Activated CD8-positive, alpha-beta memory T cell treated with anti-CD3 and anti-CD28 coated beads, Interleukin-2, amount 50 U/mL, for 4 hours (primary cell): ENCODE measurements at places on chromosomes 3 and 15.
A peak's percentile ranks its signal among the peaks of the same experiment; 100 is the strongest.

- DNase-seq = no peak
These were observed 123.6 kb upstream of the SMAD3 start for GRCh38 chr15:66941791-66942190.

GRCh38 chr15:74322558-74323180, 44.8 kb downstream of the CYP11A1 start:
- DNase-seq = peak; percentile 63

DNA sequence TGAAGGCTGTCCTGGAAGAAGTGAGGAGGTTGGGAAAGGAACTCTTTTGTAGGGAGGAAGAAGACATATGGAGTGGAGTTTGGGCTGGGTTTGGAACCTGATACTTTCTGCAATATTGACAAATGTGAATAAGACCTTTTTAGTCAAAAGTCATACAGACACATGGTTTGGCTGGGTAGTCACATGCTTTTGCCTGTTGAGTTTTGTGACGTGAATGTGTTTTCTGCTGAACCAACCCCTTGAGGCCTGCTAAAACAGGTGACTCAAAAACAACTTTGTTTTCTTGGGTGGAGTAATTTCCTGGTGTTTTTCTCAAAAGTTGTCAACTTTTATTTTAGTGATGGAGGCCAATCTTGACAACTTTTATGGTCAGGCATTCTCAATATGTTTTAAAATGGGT, 39.4 kb upstream of the CCR4 start:
- no peak for DNase-seq

GRCh38 chr3:195209083-195209846, 61.7 kb downstream of the XXYLT1 start:
- no peak for DNase-seq

DNA sequence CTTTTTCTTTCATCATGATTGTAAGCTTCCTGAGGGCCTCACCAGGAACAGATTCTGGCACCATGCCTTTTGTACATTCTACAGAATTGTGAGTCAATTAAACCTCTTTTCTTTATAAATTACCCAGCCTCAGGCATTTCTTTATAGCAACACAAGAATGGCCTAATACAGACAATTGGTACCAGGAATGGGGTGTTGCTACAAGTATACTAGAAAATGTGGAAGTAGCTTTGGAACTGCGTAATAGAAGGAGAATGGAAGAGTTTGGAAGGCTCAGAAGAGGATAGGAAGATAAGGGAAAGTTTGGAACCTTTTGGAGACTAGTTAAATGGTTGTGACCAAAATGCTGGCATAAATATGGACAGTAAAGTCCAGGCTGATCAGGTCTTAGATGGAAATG, 108.9 kb upstream of the PLSCR4 start:
- no peak for DNase-seq

DNA sequence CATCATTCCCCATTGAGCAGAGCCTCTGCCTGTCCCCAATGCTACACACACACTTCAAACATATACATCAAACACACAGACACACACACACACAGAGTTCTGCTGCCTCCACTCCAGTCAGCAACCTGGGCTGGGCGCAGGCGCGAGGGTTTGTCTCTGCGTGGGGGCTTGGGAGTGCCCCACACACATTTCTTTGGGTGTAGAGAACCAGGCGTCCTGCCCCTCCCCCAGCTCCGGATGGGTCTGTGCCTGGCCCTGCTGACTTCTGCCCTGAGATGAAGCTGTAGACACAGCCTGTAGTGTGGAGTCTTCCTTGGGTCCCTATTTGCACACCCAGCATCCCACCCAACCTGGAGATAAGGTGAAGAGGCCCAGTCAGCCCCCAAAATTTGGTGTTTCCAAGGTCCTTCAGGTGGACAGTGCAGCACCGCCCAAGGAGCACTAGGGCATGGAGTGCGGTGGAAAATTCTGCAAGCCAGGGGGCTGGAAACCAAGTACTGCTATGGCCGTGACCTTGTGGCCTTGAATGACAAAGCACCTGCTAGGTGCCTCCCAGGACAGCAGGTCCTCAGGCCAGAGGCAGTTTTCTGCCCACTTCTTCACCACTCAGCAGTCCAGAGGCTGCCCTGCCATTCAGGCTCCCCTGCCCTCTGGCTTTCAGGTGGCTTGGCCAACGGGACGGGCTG, 26.8 kb downstream of the FBXW12 start:
- DNase-seq = peak; percentile 9
